ENCODE measurements at places on chromosomes 12 and 14.

DNA sequence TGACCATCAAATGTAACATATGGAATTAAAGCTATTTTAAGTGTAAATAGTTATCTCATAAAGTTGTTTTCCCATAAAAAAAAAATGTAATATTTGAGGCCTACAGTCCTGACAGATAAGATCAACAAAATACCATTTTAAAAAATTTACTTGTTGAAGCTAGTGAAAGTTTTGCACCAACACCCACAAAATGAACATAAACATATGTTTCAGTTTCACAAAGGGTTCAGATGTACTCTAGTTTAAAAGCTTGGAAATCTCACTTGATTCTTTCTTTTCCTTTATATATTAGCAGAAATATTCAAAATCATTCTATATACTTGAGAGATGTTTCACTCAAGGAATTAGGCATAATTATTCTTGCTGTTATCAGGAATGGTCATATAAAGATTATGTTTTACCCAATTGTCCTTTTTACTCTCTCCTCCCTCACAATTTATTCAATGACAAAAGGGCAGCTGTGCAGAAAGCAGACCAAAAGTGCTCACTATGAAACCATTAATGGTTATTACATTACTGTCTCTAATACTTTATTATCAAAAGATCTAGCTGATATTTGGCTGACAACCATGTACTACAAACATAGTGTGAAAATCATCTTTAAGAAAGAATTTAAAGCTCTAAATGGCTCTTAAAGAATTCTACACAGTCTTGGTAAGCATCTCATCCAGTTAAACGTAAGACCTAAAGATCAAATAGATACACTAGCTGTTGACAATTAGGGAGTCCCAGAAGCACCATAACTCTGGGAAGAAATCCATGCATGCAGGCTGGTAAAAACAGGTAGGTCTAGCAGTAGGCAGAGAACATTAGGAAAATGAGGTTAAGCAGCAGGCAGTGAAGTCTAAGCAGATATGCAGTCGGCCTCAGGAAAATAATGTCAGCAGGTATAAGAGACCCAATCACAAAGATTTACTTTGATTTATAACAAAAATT, 28.8 kb downstream of the KIF21A start:
- DNase-seq: no peak

DNA sequence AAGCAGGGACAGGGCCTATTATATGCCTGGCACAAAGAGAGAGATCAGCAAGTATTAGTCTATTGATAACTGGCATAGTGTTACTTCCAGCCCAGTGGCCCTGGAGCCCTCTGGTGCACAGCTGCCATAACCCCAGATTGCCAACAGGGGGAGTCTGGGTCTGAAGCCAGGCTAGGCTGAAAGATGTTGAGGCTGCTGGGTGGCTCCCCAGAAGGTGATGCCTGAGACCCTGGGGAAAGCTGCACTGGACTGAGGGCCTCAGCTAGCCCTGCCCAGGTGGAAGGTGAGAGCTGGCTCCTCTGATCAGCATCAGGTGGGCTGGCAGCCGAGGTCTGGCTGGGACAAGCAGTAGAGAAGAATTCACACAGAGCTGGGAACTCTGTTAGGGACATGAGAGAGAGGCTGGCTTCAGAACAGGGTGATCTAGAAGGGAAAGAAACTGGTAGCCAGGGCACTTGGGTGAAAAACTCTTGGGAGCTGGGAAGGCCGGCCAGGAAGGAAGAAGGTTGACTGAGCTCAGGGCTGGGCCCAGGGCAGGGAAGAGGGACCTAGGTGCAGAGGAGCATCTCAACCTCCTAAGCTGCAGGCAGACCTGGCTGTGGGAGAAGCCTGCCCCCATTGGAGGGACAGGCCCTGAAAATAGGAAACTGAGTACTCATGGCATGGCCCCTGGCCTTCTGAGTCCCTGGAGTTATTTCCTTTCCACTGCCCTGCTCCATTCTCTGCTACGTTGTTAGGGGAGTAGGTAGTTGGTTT, 3.9 kb downstream of the GZMH start:
- DNase-seq: no peak

DNA sequence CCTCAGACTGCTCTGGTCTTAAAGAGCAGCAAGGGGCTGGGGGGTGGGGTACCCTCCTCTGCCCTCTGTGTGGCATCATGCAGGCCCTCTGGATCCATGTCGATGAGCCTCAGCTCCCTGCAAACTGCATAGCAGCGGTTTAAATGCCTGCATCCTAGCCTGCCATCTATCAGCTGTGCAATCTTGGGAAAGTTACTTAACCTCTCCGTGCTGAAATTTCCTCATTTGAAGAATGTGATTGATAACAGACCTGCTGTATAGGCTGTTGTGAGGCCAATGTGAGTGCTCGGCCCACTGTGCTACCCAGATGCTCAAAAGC, 3.8 kb downstream of the FAM181A start:
- no peak for DNase-seq

DNA sequence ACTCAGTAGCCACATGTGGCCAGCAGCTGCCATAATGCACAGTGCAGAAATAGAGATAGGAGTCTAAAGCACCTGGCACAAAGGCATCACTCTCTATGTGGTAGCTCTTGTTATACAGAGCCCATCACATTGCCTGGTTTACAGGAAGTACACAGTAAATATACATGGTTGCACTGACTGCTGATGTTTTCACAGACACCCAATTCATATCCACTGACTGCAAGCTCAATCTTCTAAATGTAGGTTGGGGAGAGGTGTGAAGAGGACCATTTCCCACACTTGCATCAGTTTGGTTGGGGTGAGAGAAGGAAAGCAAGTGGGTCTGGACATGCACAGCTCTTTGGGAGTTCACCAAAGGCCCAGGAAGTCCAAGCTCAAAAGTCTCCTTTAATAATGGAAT, 172.8 kb downstream of the DPF3 start:
- DNase-seq: no peak

DNA sequence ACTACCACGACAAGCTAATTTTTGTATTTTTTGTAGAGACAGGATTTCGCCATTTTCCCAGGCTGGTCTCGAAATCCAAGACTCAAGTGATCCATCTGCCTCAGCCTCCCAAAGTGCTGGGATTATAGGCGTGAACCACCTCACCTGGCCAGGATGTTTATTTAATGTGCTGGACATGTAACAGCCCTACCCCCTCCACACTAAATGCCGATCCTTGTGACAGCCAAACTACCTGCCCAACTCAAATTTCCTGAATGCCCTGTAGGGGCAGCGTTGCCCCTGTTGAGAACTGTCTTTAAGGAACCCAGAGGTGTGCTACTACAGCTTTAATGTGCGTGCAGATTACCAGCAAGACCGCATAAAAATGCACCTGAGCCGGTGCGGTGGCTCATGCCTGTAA, 48.1 kb downstream of the KCNK13 start:
- DNase-seq: no peak

GRCh38 chr14:37844614-37845013, 249.2 kb downstream of the TTC6 start:
- DNase-seq: no peak

DNA sequence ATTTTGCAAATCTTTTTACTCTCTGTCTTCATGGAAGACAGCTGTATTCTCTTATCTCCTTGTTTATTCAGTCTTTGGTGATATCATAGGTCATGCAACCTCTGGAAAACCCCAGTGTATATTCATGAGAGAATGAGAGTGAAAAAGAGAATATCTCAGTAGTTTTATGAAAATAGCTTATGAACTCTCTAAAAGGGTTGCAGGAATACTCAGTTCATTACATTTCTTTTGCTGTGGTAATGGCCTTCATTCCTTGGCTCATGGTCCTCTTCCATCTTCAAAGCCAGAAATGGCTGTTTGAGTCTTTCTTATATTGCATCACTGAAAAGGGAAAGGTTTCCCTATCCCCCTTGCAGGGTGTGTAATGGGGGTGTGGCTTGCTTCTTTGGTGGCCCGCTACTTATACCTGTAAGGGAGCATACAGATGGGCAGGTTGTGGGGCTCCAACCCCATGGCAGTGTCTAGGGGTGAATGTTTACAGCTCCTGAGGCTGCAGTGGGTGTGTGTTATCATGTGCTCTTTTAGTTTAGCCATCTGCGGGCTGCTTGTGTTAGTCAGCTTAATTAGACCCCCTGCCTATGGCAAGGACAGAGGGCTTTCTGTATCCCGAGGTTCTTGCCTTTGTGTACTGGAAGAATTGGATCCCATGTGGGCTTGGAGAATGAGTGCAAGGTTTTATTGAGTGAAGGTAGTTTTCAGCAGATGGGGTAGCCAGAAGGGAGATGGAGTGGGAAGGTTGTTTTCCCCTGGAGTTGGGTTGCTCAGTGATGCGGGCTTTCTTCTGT, 150.2 kb downstream of the CCDC91 start:
- no peak for DNase-seq

DNA sequence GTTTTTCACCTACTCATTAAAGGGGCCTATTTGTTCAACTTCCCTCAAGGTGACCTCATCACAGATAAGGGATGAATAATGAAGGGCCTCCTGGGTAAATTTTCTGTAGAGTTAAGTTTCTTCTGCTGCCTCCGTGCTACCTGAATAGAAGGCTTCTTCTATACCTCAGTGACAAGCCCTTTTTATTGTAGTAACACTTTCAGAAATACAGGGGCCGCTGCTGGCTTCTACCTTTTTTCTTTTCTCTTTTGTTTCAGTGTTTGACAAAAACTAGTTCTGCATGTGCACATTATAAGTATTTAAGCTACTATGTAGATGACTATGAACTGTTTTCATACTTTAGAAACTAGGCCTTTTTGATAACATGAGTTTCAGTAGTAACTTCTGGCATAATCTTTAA, 207.0 kb downstream of the NAV3 start:
- no peak for DNase-seq

GRCh38 chr12:15899282-15899870, 11.8 kb upstream of the DERA start:
- DNase-seq: no peak

DNA sequence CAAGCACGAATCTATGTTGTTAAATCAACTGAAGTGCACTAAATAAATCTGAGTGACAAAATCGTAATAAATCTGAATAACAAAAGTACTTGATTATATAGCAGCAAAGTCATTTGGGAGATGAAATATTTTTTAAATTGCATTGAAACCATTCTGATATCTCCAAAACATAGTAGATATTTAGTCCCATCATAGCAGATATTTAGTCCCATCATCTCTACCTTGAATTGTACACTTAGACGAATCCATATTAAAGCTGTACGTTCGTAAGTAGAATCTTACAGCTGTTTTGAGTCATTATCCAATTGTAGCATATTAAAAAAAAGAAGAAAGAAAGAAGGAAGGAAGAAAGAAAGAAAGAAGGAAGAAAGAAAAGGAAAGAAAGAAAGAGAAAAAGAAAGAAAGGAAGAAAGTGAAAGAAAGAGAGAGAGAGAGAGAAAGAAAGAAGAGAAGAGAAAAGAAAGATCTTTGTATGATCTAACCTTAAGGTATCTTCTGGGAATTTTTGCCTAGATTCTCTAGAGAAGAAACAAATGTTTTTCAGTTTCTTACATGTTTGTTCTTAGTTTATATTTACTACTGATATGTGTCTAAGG, 2.6 kb downstream of the DCN start:
- DNase-seq: no peak

DNA sequence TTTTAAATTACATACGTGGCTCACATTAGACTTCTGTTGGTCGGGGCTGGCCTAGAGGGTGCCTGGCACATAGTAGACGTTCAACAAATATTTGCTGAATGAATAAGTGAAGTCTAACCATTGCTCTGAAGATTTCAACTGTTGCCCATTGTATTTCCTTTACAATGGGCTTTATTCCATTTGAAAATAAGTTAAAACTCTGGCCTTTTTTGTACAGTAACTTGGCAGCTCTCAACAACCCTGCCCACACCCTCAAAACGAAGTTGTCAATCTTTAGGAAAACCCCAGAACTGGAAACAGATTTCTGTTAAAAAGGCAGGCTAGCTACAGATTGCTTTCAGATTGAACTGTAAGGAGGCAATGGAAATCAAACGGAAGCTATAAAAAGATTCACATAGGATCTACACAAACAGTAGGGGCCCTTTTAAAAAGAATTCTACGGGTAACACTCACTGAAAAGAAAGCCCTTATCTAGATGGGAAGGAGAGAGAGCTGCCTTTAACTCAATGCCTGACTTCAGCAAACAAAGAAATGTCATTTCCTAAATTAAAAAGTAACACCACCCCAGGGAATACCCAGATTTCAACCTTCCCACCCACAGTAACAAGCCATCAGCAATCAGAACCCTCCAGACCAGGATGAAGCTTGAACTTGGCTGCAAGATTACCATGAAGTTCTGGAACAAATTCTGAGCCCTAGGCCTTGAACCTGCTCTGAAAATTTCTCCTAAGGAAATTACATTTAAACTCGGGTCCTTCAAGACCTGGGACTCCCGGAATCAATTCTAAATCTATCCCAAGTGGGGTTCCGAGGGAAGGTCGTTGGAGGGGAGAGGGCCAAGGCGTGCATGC, 1.4 kb downstream of the WSB2 start:
- no peak for DNase-seq

DNA sequence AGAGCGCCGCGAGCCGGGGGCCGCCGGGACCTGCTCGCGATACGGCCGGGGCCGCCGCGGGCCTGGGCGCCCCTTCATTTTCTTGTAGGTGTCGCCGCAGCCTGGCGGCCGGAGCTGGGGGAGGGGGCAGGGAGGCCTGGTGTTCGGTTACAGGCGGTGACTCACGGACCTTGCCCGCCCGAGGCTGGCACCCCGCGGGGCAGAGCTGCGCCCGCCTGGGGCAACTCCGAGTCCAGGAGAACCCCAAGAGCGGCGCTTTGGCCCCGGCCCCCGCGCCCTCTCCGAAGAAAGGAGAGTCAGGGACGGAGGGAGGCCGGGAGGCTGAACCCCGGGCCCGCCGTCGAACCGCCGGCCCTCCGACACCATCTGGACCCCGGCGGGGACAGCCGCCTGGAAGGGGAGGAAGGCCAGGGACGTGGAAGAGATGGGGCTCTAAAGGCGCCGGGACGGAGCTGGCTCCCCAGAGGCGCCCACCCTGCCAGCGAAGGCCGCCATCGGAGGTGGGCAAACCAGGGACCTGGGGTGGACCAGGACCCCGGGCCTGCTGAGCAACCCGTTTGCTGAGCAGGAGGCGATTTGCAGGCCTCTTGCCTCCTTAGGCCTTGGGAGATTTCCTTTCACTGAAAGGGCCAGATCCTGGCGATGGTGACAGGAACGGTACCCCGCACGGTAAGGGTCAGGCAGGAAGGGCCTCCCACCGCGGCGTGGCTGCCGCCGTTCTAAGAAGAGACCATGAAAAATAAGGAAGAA, 843 bp upstream of the NUAK1 start:
- no peak for DNase-seq

DNA sequence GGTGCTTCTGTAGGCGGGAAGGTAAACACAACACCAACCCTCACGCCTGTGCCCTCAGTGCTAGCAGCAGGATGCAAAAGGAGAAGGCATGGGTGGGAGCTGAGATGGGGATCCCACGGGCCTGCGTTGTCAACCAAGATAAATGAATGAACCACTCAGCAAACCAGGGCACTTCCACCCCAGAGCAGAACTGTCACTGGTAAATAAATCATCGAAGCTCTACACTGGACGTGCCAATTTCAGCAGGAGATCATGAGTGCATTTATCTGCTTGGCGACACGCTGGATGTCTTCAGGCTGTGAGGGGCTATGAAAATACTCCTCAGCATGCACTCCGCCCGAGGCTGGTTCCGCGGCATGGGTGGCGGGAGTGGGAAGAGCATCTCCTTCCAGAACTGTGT, 33.2 kb downstream of the HSPB8 start:
- DNase-seq: no peak

GRCh38 chr14:74483321-74483720, 9.8 kb downstream of the NPC2 start:
- no peak for DNase-seq
